ENCODE measurements at places on chromosomes 1 and 21.

GRCh38 chr1:99943223-99943794 lies 26.5 kb upstream of the SLC35A3 start:
- peak; percentile 75 for DNase-seq

DNA sequence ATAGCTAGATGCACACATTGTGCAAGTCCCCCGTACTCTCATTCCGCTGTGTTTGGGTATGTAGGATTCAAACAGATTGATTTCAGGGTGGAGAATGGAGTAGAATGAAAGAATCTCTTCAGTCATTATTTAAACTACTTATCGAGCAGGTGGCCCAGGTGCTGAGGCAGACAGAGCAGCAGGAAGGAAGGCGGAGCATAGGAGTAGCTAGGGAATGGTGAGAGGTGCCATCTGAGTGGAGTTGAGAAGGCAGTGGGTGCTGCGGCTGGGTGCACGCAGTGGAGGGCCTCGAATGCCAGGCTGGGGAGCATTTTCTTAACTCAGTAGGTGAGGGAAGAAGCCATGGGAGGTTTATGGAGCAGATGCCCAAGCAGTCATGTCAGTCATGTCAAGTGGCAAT lies 45.2 kb upstream of the CD101 start:
- DNase-seq, result no peak

DNA sequence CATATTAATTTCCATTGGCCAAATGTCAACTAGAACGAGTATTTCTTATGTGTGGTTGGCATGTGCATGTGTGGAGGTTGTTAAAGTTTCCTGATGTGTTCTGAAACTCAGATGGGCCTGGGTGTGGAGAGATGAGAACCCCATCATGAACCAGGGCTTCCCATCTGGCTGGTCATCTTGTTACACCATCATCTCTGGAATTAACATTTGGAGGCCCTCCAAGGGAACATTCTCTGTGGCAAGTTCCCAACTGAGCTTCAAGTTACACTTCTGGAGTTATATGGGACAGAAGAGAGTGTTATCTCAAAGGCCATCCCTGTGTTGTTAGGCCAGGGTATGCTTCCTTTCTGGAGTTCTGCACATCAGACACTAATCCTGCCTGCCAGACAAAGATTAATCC lies 183.6 kb downstream of the TTLL7 start:
- peak; percentile 81 for DNase-seq

DNA sequence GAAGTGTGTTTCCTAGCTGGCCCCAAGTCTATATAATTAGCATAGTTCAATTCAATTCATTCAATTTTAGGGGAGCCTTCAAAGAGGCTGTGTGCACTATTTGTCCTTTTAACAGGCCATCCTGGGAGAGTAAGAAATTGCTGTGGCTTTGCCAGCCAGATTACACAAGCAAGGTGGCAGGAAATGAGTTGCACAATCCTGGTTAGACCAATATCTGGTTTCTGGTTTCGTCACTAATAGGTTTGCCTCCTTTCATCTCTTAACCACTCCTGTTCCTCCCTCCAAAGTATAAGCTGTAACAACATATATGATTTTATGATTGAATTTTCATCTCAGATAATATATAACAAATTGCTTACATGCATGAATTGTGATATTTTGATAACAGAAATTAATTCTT lies 84.1 kb upstream of the NEGR1 start:
- DNase-seq, result peak; percentile 27
